ENCODE measurements at places on chromosomes 11 and 22.

DNA sequence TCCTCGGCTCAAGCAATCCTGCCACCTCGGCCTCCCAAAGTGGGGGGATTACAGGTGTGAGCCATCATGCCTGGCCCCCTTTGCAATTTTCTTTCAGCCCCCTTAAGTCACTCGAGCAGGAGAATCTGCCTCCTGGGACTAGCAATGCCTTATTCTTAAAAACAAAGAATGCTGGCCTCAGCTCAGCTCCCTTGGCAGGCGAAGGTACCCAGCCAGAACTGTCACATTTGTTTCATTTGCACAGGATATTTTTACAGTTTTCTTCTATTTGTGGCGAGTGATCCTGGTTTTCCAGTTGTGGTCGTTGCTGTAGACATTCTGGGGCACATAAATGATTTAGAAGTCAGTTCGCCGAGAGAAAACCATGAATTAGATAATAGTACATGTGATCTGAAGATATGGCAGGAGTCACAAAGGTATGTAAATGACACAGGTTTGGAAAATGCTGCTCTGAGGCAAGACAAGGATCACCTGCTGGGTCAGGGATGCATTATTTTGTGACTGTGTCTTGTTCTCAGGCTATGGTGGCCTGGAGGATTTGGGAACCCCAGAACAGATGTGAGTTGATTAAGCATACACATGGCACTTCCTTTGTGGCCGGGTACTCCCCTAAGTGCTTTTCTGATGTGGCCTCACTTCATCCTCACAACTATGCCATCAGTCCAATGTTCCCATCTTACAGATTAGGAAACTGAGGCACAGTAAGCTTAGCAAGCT, 51.2 kb upstream of the SLC22A12 start:
- ATAC-seq, result no peak

DNA sequence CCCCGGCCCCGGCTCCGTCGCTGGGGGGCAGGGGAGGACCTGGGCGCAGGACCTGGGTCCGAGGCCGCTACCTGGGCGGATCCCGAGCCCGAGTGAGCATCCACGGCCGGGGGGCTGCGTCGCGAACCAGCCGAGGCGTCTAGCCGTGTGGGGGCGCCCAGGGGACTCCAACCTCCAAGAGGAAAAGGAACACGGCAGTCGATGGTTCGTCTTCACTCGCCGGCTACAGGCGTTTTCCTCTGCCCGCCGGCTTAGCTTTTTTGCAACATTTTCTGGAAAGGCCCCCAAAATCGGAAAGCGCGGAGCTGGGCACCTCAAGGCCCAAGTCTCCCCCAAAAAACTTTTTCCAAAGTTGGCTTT, 666 bp downstream of the PDGFB start:
- no peak for ATAC-seq

GRCh38 chr11:41446566-41446965, 12.9 kb downstream of the LRRC4C start:
- ATAC-seq, result no peak

DNA sequence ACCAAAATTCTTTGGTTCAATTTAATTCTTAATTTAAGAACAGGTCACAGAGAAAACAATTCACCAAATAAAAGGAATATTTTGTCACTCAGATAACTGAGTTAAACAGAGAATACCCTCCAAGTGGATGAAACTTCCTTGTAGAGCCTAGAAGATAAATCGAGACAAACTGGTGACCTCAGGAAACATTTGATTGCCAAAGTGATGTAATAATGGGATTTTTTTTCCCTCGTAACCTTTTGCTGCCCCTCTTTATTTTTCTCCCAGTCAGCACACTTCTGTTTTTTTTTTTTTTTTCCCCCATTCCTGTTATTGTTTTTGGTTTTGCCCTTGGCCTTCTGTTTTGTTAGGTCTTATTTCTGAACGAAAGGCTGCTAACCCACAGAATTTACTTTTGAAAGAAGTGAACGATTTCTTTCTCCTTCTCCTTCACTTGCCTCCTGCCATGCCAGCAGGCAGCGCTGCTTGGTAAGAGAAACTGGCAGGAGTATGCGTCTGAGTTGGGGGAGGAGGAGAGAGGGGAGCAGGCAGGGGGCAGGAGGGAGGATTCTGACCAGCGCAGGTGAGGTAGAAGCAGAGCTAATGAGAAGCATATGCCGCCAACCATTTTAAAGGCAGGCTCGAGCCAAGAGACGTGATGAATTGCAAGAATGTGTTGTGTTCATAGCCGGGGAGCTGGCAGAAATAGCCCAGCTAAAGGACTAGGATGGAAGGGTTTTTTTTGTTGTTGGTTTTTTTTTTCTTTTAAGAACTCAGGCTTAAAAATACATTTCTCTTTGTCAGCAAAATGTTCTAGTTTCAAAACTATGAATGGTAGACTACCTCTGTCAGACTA, 121.9 kb upstream of the MTMR2 start:
- ATAC-seq, result no peak

- no peak for ATAC-seq
Observed at GRCh38 chr11:30481330-30481729, 104.8 kb downstream of the MPPED2 start.

DNA sequence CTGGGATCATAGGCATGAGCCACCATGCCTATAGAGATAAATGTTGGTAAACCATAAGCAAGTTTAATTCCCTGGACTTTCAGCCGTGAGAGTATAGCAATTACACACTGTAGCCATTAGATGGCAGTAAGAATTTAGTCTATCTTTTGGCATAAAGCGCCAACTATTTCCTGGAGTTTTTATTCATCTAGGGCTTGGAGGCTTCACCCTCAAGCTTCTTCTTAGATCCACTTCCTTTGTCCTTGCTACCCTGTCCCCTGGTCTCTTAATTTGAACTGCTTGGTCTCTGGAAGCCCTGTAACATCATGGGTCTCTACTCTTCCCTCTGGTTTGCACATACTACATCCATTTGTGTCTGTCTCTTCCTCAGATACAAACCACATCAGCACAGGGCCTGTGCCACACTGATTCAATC, 38.2 kb downstream of the OR10A6 start:
- peak; percentile 60 for ATAC-seq

DNA sequence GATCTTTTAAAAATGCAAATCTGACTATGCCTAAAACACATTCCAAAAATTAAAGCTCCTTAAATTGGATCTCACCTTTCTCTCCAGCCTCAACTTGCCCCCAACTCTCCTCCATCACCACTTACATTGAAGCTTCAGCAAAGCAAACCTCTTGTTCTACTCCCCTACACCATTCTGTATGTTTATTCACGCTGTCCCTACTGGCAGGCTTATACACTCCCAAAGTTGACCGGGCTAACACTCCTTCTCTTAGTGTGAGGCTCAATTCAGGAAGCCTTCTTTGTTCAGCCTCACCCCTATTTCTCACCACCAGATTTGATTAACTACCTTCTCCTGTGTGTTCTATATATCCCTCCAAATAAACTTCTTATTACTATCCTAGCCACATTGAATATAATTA, 1.8 kb upstream of the GDPD4 start:
- ATAC-seq, result no peak

DNA sequence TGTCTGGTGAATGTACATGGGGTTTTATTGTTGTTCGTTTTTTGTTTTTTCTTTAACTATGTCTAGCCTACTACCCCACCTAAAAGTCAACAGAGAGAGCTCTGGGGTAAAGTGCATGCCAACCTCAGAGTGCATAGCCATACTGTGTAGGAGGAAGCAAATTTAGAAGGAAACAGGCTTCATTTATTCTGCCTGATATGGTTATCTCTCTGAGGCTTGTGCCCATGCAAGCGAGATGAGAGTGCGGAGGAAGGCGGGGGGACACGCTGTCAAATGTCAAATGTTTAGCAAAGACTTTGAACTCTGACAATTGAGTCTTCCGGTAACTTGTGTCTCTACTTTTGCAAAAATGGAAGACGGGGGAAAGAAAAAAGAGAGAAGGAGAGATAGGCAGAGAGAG, 295.5 kb downstream of the ETS1 start:
- ATAC-seq, result no peak

DNA sequence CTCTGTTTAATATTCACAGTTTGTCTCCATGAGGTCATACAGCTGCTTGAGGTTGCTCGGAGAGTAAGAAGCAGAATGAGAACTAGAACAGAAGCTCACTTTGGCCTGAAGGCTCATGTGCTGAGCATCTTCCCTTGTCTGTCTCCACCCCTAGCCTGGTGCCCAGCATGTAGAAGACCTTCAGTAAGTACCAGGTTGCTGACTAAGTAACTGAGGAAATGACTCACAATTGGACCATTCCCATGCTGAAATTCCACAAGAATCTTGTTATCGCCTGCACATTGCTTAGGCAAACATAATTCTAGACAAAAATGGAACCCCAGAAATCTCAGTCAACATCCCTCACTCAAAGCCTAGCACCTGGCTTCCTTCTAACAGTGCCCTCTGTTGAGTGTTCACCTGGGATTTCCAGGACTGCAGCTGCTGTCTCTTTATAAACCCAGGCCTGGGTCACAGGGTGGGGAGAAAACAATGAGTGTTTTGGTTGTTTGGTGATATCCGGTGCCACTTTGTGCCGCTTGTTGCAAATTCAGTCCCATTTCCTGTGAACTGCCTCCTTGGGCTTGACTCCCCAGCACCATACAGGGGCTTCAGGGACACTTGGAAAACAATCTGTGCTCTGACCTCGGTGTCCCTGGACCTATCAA, 406.8 kb downstream of the ETS1 start:
- no peak for ATAC-seq

GRCh38 chr11:94938095-94939055, 35.0 kb downstream of the CWC15 start:
- ATAC-seq, result no peak

DNA sequence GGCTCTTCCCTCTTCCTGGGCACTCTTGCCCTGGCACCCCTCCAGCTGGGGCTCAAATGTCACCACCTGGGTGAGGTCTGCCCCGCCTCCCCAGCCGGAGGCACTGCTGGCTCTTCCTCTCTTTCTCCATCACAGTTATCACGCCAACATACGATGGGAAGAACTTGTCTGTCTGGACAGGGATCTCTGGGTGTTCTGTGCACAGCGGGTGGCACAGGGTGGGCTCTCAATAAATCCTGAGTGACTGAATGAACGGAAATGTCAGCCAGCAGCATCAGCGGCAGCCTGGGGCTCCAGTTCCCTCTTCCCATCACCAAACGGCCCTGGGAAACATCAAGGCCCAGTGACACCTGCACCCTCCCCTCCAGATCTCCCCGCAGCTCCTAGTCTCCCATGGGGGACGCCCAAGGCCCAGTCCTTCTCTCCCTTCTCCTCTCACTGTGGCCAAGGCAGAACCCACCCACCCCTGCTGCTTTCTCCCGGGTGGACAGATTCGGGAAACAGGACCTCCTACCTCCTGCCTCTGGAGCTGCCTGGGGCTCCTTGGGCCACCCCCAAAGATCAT, 440 bp upstream of the SLC25A45 start:
- no peak for ATAC-seq

DNA sequence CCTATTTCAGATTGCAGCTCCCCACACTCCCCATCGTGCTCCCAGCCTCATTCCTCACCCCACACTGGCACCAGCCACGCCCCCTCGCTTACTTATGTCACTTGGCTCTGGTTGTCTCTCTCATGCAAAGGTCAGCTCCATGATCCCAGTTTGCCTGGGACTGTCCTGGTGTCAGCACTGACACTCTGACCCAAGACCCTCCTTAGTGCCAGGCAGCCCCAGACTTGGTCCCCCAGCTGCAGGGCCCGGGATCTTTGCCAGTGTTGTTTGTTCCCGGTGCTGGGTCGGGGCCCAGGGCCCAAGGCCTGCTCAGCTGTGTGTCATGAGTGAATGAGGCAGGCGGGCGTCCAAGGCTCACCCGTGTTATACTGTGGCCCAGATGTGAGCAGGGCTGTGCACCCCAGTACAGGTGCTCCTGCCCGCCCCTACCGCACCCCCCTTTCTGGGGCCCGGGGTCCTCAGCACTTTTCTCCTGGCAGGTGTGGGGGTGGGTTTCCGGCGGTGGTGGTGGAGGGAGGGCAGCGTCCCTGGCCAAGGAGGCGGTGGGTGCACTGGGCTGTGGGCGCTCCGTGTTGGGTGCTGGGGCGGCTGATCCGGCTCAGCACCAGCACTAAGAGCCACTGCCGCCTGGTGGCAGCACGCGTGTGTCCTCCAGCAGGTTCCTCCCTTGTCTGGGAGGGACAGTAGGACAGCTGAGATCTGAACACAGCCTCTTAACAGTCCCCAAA, 19.5 kb downstream of the IL17REL start:
- ATAC-seq, result peak; percentile 98

DNA sequence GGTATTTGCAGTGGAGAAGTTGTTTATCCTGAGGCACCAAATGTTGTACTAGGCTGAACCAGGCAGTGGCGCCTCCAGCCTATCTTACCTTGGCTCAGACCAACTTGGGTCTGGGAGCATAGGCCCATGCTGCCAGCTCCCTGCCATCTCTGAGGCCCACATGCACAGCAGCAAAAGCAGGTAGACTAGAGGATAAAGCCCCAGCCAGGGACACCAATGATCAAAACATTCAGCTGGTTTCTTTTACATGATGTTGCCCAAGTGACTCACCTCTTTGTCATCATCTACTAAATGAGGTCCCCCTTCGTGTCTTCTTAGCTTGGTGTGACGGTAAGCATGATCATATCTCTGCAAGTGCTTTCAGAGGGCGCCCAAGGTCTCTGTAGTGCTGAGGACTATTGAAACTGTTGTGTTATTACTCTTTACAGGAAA, 112.1 kb upstream of the DRD2 start:
- peak; percentile 98 for ATAC-seq

GRCh38 chr11:128627666-128628324, 40.4 kb upstream of the ETS1 start:
- ATAC-seq, result peak; percentile 28

DNA sequence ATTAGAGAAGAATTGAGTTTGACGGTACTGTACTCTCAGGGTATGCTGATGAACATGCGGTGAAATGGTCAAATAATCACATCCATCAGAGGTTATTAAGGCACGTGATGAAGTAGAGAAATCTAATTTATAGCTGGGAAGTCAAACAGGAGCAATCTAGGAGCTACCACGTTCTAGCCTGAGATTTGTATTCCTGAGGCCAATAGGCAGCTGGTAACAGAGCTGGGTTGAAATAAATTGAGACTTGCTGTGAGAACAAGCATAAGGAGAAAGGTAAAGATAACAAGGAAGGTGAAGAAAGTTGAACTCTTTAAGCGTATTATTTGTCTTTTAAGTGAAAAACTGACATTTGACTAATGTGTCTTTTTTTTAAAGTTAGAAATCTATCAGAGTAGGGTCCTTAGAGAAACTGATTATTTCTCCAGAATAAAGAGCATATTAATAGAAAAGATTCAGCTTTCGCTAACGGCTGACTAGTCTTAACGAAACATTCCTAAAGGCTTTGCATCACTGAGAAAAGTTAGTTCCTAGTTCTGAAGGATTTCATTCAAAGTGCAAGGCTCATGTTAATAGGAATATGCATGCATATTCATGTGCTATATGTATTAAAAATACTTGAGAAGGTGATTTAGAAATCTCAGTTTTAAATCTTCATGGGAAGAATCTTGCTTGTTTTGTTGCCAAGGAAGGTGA, 5.2 kb upstream of the WEE1 start:
- no peak for ATAC-seq
